ENCODE measurements at places on chromosomes 1 and 21.
A peak's percentile ranks its signal among the peaks of the same experiment; 100 is the strongest.

GRCh38 chr1:184350573-184350972 is 36.3 kb upstream of the C1orf21 start:
- DNase-seq, result no peak

- DNase-seq, result no peak
Observed at GRCh38 chr1:3024019-3024418, 2.8 kb downstream of the ACTRT2 start.

DNA sequence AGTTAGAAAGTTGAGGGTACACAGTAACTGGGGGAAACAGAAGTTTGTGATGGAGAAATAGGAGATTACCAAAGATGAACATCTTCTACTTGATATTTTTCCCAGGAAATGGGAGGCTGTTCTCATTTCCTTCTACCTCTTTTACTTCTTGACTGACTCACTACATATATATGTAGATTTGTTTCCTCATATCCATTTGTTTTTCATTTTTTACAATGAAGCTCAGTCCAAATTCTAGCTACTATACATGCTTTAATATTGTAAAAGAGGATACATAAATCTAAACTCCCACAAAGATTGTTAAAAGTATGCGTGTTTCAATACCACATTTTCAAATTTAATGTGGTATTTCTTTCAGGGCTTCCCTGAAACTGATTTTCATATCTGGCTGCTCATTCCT is 366.6 kb upstream of the NCAM2 start:
- DNase-seq, result no peak

DNA sequence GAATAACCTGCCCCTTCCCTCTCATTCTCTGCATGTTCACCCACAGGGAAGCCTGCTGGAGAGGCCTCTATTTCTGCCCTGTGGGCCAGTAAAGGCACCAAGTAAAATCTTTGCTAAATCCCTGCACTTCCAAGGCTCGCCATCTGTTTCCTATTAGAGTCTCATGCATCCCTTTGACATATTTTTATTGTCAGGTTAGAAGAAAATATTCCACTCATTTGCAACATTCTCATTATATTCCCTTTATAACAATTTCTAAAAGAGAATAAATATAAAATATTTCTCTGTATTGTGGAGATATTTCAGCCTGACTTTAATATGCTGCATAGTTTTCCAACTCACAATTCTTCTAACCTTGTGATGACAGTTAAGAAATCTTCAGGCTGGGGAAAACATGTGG is 340.4 kb upstream of the VAMP3 start:
- DNase-seq, result no peak

DNA sequence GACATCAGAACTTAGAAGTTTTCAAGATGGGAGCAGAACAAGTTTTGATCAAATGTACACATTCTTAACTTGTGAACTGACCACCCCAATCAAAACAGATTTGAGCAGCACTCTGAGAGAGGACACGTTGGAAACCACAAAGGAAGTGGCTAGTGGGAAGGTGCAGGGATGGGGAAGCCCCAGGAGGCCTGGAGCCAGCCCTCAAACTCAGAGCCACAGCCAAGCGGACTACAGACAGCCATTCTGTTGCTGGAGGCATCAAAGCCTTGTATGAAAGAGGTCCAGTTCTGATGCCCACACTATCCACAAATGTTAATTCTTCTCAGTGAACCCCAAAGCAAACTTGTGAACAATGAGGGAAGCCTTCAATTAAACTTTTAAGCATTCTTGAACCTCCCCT is 143.6 kb upstream of the RAB4A start:
- DNase-seq, result peak; percentile 58

GRCh38 chr1:61092642-61093041 is 10.3 kb downstream of the NFIA start:
- DNase-seq, result no peak

GRCh38 chr1:205232127-205232820 is 4.5 kb downstream of the TMCC2 start:
- peak; percentile 48 for DNase-seq

DNA sequence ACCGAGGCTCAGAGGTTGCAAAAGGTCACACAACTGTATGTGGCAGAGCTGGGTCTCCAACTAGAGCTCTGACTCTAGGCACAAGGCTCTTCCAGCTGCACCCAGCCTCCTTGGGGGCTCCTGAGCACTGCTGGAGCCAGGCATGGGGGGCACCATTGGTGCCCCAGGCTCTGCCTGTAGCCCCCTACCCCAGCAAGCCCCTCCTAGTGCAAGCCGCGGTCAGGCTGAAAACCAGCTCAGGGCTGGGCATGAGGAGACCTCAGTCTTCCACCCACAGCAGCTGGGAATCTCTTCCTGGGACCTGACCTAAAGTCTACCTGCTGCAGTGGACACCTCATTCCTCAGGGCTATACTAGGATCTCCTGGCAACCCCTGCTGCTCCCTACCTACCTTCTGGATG is 14.6 kb downstream of the TNNT2 start:
- DNase-seq, result no peak

DNA sequence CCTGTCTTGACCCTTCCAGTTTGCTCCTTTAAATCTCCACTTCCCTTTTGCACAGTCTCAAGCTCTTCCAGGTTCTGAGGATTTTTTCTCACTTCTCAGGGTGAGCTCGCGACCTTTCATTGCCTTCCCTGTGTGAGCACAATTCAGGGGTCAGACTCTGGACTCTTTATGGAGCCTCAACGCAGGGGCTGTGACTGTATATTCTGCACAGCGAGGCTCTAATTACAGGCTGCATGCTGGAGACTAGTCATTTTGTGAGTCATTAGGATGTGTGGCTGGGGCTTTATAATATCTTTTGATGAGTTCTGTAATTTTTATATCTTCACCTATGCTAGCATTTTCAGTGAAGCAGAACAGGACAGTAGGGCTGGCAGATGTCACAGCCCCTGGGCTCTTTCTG is 270.7 kb downstream of the KAZN start:
- no peak for DNase-seq

DNA sequence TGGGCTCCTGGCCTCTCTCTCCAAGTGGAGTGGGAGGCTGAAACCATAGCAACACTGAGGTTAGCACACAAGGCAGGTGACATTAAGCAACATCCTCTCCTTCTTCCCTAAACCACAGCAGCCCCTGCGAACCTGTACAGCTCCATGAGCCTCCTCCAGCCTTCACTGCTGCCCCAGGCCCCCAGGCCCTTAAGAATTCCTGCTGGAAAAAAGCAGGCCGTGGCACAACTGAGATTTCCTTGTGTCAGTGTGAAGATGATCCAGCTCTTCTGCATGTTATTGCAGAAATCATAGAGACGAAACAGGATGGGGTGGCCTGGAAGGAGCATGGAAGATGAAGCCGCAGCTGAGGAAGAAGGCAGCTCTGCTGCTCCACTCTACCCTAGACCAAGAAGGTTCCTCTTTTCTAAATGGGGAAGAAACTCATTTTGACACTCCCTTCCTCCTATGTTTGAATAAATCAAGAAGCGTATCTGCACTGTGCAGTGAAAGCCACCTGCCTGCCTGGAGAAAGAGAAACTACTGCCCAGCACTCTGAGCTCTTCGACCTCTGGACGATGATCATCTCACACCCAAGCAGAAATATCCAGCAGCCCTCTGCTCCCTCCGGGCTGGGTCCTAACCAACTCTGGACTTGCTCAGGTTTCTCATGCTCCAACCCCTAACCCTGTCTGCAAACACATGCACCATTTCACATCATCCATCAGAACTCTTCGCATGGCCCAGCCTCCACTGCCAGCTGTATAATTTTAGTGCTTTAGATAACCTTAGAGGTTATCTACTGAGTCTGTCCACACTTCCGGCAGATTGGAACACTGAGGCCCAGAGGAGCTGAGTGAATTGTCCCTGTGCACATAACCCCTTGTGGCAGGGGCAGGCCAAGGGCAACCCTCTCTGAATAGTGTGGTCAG is 20.7 kb downstream of the SH3BP5L start:
- peak; percentile 47 for DNase-seq

DNA sequence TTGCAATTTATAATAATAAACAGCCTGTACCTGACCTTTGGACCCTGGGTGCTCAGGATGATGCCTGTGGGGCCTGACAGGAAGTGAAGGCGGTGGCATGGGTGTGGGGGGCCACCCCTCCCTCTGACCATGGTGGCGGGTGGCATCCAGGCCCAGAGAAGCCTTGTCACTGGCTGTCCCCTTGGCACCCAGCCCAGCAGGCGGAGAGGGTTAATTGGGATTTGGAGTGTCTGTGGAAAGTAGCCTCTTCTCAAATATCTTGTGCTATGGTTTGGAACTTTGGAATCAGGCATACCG is 20.5 kb downstream of the SOX13 start:
- DNase-seq, result no peak

DNA sequence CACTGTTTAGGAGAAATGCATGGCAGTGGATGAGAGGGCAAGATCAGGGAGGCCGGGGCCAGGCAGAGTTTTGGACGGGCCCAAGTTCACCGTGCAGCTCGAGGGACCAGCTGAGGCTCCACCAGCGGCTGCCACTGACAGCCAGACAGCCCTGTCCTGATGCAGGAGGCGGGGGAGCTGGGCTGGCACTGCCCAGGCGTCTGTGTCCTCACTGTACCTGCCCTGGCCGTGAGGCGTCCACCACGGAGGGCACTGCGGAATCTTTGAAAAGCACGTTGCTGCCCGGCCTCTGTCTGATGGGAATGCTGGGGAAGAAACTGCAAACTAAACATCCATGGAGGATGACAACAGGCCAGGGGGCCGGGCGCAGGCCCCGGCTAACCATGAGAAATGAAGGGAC is 35.5 kb downstream of the VPS26C start:
- no peak for DNase-seq

- no peak for DNase-seq
Observed at GRCh38 chr1:226061068-226061840, 1.3 kb upstream of the H3-3A start.

- no peak for DNase-seq
Observed at GRCh38 chr1:9119745-9120144, 9.2 kb downstream of the GPR157 start.

DNA sequence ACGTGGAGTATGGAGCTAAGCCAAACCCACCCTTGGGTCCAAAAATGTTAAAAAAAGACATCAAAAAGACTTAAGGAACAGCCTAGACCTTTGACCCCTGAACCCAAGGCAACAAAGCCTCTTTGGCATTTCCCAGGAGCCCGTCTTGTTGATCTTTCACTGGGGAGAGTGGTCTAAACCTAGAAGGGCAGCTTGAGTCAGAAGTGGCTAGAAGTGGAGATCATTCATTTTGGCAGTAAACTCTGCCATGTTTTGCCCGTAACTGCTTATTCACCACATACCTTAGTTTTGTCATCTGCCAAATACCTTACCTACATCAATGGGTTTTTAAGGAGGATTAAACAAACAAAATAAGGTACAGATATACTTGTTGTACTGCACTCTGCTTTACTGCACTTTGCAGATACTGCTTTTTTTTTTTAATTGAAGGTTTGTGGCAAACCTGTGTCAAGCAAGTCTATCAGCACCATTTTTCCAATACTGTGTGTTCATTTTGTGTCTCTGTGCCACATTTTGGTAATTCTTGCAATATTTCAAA is 1.7 kb upstream of the CTSE start:
- no peak for DNase-seq

DNA sequence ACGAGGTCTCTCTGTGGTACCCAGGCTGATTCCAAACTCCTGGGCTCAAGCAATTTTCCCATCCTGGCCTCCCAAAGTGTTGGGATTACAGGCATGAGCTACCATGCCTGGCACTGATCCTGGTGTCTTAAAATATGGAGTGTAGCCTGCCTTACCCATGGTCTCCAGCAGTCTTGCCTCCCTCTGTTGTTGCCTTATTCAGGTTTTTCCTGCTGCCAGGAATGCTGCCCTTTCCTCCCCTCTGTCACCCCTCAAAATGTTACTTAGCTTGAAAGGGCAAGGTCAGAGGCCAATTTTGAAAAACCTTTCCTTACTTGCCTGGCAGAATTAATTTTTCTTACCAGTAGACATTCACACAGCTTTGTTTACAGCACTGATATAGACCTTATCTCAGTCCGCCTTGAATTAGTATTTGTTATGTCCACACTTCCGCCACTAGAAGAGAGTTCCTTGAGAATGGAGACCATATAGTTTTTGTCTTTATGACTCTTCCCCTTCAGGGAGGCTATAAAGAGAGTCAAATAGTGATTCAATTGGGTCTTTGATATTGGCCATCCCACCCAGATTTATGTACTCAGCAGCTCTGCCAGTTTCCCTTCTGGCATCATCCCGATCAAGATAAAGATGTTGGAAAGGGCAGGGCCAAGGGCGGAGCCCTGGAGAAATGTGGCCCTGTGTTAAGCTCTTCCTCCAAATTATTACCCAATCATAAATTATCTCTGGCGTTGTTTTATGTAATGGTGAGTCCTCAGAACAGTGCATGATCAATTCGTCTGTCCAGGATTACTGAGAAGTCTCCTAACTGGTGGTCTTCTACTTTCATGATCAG is 38.8 kb downstream of the C1orf21 start:
- DNase-seq, result no peak

DNA sequence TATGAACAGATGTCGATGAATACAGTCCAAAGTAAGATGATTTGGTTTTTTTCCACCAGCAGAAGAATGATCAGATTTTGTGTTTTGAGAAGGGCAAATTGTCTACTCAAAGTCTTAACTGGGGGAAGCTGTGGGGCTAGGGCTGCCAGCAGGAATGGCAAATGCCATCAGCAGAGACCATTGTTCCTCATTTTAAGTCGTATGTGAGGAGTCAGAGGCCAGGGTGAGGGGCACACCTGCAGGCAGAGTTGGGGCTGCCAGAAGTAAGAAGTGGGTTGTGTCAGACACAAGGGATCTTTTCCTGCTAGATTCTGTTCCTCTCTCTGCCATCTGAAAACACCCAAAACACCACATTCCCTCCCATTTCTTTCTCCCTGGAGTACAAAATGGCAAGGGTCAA is 8.7 kb downstream of the PARK7 start:
- no peak for DNase-seq

DNA sequence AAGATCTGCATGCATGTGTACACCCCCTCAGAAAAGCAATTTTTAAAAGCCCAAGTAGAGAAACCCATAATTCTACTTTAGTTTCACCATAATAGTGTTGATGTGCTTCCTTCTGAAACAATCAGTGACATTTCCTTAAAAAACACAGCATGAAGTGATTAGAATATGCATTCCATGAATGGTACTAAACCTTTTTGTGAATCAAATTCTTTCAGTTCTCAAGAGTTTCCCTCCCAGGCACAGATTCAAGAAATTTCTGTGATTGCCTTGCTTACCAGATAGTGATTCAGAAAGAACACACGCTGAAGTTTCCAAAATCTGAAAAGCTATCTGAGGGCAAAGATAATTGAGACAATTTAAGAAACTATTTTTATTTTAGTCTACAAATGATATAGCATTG is 136.4 kb upstream of the ADGRL2 start:
- DNase-seq, result no peak
